NCI-H69 (cell line): ENCODE measurements at places on chromosomes 11 and 22.

- no peak for DNase-seq
Observed at GRCh38 chr22:37222440-37222971, 10.2 kb upstream of the SSTR3 start.

GRCh38 chr22:36469094-36469710, 12.2 kb downstream of the TXN2 start:
- DNase-seq, result no peak

- DNase-seq, result peak; percentile 41
Observed at GRCh38 chr11:73048446-73048845, 93.7 kb downstream of the FCHSD2 start.

- DNase-seq, result no peak
Observed at GRCh38 chr11:124821995-124822730, 22.0 kb upstream of the MSANTD2 start.

GRCh38 chr11:33177676-33178336, 16.5 kb upstream of the CSTF3 start:
- DNase-seq, result no peak

- no peak for DNase-seq
Observed at GRCh38 chr11:36313750-36314433, 17.8 kb downstream of the PRR5L start.

DNA sequence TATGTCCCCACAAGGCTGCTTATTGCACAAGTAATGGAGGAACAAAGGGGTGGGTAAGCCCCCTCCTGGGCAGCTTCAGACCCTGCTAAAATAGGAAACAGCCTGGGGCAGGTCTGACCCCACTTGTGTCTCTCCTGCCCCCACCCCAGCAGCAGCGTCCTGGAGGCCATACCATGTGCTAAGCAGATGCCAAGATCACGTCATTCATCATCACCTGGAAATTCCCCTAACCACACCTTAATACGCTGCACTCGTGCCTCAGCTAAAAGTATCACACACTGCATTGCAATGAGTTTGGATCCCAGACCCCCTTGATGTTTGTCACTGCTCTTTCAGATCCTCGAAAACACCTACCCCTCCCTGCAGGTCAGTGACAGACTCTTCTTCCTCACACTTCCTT, 27.8 kb upstream of the GGTLC2 start:
- peak; percentile 21 for DNase-seq

GRCh38 chr11:105456950-105457349, 152.9 kb upstream of the GRIA4 start:
- DNase-seq, result no peak

- DNase-seq, result peak; percentile 92
Observed at GRCh38 chr11:30705913-30706675, 119.9 kb upstream of the MPPED2 start.

DNA sequence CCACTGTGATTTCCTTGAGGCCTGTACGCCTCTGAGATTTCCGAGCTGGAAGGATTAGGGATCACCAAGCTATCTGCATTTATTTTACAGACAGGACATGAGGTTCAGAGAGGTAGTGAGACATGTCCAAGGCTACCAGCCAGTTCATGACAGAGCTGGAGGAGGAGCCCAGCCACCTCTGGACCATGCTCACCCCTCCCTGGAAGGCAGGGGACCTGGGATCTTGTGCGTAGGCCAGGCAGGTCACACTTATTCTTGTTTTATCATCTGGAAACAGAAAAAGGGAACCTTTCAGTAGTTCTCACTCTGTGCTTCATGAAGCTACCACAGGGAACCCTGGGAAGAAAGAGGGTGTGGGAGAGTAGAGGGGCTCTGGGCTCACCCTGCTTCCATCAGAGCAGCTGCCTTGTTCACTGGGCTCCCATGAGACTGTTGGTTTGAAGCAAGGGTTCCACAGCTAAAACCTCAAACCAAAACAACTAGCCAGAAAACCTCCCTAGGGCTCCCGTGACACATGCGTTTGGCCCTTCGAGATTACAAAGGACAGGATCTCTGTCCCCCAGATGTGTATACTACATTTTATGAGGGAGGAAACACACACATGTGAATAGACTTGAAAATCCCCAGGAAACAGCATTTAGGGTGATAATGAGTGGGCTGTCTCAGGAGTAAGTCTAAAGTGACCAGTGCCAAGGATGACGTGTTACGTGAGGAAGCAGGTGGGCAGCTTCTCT, 106.4 kb downstream of the DSCAML1 start:
- DNase-seq, result no peak

DNA sequence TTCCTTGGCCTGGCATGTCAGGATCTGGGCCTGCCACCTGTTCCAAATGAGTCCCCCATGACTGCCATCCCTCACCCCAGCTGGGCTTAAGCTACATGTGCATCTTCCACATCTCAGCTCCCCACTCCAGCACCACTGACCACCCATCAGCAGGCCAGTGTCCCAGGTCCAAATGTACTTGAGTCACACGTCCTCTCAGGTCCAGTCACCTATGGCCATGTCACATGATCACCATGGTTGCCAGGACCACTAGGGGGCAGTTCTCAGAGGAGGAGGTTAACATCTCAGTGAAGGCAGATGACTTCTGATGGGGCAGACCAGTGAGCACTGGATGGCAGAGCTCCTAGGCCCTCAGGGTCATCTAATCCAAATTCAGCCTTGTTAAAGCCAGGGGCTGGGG, 41.9 kb upstream of the WNT11 start:
- peak; percentile 28 for DNase-seq

DNA sequence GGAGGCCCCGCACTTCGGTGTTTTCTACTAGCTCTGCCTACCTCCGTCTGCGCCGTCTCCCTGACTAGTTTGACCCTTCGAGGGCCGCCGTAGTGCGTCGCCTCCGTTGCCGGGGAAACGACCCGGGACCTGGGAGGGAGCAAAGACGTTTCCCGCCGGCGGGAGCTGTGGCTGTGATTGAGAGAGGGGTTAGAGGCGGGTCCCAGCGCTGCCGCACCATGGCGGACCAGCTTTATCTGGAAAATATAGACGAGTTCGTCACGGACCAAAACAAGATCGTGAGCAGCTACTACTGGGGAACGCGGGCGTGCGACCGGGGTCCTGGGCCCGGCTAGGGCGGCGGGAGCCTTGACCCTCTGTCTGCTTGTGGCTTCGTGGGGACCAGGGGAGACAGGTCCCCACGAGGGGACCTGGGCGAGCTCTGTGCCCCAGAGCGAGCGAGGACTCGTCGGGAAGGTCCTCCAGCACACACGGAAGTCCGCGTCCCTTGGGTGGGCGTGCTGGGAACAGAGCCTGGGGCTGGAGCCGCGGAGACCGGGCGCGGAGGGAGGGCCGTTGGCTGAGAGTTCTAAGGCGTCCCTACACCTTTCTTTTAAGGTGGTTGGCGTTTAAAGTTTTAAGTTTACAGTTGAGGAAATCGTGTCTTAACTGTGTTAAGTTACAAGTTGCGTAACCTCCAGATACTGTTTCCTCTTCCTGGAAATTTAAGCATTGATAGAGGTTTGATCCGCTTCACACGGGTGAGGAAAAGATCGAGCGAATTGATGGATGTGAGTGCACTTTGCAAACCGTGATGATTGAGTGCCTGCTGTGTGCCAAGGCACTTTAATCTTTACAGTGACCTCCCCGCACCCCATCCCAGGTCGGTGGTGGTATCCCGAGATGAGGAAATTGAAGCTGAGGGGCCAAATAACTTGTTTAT, at the start of gene POLD3:
TSS of gene POLD3 (plus strand) at position 142 of the 922 bp plus-strand sequence. CDS start at position 219, 77 bp downstream.
- peak; percentile 98 for DNase-seq

GRCh38 chr11:111764621-111765020, 1.6 kb downstream of the PPP2R1B start:
- no peak for DNase-seq

DNA sequence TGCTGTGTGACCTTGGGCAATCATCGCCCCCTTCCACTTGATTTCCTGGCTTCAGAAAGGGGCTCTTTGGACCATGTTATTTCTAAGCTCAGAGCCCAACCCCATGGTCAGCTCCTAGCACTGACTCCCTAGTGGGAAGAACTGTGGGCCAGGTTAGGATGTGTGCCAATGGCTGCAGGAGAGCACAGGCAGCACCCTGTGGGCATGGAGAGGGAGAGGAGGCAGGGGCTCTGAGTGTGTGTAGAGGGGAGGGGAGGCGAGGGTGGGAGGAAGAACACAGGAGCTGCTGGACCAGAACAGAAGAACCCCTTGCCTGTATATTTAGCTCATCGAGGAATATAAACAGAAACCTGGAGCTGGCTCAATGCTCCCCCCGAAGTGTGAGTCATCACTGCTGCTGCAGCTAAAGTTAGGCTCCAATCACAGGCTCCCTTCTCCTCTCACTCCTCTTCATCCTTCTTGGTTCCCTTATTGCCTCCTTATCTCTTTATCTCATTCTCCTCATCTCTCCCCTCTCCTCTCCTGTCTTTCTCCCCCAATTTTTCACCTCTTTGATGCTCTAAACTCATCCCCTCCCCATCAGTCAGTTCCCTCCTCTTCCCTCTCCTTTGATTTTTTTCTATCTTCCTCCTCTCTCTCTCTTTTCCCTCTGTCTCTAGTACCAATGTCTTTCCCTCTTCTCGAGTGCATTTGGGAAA, 14.5 kb upstream of the RPS19BP1 start:
- peak; percentile 68 for DNase-seq

- DNase-seq, result peak; percentile 9
Observed at GRCh38 chr22:46934746-46935491, 172.5 kb downstream of the TBC1D22A start.

DNA sequence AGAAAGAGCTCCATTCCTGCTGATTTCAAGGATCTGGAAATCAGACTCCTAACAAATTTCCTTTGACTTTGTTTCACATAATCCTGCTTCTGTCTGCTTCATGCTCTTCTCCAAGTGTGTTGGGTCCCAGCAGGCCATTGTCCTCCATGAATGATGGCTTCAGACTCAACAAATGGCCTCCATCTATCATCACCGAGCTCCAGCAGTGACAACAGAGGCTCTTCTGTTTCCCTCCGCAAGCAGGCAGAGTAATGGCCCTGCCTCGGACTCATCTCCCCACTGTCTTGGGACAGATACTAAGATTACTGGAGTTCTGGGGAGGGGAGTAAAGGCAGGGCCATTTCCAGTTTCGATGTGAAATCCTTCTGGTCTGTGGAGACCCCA, 127.3 kb downstream of the TENM4 start:
- DNase-seq, result peak; percentile 23

- DNase-seq, result no peak
Observed at GRCh38 chr11:42205518-42205917, 746.1 kb upstream of the LRRC4C start.

DNA sequence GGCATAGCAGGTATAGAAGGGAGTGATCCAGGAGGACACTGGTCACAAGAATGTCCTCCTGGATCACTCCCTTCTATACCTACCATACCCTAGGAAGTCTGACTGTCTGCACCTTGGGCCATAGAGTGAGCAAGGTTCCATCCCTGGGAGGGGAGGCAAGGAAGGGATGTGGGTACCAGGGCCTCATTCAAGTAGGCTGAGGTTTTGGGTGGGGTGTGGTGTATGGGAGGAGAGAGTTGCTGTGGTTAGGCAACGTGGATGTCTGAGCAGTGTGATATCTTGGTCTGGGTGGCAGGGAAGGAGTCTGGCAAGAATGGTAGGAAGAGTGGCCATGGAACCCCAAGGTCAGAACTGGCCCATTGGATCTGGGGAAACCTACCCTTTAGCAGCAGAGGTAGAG, 13.2 kb downstream of the PPFIBP2 start:
- no peak for DNase-seq

- no peak for DNase-seq
Observed at GRCh38 chr11:31790649-31791048, 20.5 kb downstream of the PAX6 start.

GRCh38 chr11:118615282-118615975, 8.0 kb downstream of the PHLDB1 start:
- DNase-seq, result no peak

DNA sequence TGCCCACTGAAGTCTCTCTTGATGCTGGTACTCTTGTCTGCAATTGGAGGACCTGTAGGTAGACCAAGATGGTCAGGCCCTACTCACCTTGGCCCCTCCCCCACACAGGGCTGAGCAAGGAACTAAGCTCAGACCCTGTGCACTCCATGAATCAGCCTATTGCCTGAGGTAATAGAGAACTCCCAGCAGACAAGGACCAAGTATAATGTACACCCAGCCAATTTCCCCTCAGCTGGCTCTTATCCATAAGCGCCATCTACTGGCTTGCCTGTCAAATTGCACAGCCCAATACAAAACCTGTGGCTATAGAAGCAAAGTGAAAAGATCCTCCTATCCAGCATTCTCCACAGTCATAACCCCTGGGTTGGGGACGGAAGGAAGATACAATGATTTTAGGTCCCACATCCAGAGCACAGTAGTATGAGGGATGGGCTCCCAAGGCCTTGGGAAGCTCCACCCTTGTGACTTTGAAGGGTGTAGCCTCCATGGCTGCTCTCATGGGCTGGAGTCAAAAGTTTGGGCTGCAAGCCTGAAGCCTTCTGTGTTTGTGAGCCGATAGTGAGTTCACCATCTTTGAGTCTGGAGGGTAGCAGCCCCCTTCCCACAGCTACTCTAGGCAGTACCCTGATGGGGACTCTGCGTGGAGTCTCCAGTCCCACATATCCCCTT, 56.0 kb downstream of the GLYATL2 start:
- peak; percentile 72 for DNase-seq

DNA sequence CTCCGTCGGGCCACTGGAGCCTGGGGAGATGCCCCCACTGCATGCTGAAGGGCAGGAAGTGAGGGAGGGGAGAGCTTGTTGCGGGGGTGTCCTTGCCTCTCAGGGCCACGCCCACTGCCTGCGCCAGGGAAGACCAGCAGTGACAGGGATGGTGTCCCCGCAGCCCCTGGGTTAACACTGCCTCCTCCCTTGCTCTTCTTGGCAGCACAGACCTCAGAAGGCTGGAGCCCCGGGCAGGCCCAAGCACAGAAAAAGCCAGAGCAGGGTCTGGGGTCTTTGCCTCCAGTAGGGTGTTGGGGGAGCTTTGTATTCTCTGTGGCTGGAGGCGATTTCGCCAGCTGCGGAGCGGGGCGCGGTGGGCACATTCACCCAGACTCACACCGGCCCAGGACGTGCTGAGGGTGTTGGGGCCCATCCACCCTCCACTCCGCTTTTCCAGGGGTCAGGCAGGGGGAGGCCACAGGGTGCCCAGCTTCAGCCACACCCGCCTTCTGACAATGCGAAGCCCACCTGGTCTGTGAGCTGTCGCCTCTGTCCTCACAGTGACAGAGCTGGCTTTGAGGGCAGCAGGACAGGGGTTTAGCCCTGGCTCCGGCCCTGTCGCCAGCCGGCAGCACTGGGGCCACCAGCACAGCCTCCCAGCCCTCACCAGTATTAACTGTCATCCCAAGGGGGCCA, 83.7 kb downstream of the CDKN1C start:
- no peak for DNase-seq

DNA sequence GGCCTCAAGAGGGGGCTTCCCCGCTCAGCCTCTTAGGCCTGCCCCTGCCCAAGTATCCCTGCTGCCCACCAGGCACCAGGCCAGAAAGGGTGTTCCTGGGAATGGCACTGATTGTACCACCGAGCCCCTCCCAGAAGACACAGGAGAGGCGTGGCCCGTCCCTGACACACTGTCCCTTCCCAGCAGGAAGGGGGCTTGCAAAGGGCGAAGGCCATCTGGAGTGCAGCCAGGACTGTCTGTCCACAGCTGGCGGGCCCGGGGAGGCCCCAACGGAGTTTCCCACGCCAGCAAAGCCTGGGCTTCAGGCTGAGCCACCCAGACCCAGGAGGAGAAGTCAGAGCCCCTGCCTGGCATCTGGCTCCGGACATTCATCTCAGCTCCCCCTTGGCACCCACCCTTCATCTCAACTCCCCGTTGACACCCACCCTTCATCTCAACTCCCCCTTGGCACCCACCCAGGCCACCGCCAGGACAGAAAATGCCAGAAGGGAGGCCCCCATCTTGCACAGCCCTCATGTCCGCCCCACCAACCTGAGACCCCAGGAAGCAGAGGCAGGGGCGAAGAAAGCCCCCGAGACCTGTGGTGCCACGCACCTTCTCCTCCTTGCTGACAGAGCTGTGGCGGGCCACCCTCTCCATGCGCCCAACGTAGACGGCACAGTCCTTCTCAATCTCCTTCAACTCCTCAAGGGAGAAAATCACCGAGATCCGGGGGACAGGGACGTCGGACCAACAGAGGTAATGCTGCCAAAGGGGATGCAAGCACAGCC, 19.4 kb downstream of the TUBGCP6 start:
- no peak for DNase-seq
